ENCODE measurements at places on chromosomes 13 and 19. TPM values are rescaled to one million over a fixed set of nuclear protein-coding genes. Genes with fewer than 3 reads are reported as not detected.

CLIP3 gene
- 11.6 TPM for total RNA-seq

NLRP9 gene
- not detected for total RNA-seq

TNNI3 gene
- total RNA-seq = 20.5 TPM

C1QTNF9 gene
- total RNA-seq = not detected

ZNF350 gene
- 9.9 TPM for total RNA-seq

TSKS gene
- total RNA-seq = 0.11 TPM

SMIM44 gene
- total RNA-seq = not detected

ZNF888 gene
- total RNA-seq = 5.4 TPM

NLRP11 gene
- not detected for total RNA-seq

NLRP13 gene
- not detected for total RNA-seq

C19orf67 gene
- total RNA-seq = not detected

RDH8 gene
- not detected for total RNA-seq

KLF12 gene
- 4.9 TPM for total RNA-seq

USPL1 gene
- total RNA-seq = 17.2 TPM

KCNJ14 gene
- total RNA-seq = 0.47 TPM

RFPL4A gene
- total RNA-seq = not detected

ZNF345 gene
- 4.3 TPM for total RNA-seq

RINL gene
- total RNA-seq = 5.0 TPM

SUPT5H gene
- total RNA-seq = 75.0 TPM

ACER1 gene
- total RNA-seq = not detected

RXFP2 gene
- 0.47 TPM for total RNA-seq

ZNF177 gene
- total RNA-seq = 1.9 TPM

CYP2B6 gene
- not detected for total RNA-seq

TMPRSS9 gene
- 1.6 TPM for total RNA-seq

GPC5 gene
- not detected for total RNA-seq

DENND1C gene
- 4.4 TPM for total RNA-seq

VAV1 gene
- total RNA-seq = 8.7 TPM

GPR12 gene
- total RNA-seq = not detected
